ENCODE measurements at places on chromosomes 6 and 20.

DNA sequence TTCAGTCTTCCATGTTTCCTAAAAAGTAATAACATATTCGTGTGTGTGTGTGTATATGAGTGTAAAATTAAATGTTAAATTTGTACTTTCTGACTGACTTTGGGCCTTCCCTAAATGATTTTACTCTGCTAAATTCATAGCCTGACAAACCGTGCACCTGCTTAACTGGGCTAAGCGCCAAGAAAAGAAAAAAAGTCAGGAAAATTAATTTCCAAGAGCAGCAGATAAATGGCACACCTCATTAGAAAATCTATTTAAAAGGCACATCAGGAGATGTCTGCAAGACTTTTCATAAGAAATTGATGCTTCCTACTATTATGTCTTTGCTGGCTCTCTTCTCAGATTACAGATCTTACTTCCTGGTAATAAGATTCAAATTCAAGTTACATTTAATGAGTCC, 72.4 kb downstream of the TRDN start:
- DNase-seq = no peak

DNA sequence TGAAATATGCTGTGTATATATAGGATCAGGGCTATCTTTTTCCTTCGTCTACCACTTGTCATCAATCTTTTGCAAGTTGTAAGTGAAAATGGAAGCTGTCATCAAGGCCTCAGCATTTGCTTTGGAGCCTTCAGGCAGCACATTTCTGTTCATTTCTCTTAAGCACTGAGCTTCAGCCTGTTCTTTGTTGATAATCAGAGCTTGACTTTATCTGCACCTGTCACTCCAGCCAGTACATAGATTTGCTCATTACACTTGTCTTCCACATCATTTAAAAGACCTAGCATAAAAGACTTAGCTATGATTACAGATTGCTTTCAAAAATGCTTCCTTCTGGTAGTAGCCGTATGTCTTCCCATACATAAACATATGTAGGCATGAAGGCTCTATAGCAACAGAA, 189.8 kb upstream of the GRIK2 start:
- no peak for DNase-seq

- peak; percentile 74 for DNase-seq
Observed at GRCh38 chr6:111938710-111939109, 65.5 kb upstream of the FYN start.

- no peak for DNase-seq
Observed at GRCh38 chr20:48285656-48286055, 500.4 kb upstream of the SULF2 start.

GRCh38 chr6:138235205-138235604, 16.9 kb upstream of the PBOV1 start:
- no peak for DNase-seq

GRCh38 chr20:20021835-20022234, 4.7 kb downstream of the NAA20 start:
- no peak for DNase-seq

GRCh38 chr20:1845163-1845523, 50.1 kb upstream of the SIRPA start:
- no peak for DNase-seq

DNA sequence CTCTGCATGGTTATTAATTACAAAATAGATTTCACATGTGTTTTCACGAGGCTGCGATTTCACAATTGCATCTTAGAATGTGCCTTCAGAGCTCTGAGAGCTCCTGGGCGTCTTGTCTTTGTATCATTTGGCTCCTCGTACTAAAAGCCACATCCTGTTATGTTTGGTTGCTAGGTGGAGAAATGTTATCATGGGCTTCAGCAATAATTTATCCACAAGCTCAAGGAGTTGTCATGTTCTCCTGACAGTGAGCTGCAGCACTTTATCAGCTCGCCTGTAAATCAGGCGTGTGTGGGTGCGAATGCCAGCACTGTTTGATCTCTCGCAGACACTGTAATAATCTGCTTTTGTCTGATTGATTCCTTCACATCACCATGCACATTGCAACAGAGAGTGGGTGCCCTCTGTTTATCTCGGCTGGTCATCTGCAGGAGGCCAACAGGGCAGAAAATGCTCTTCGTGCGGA, 218.6 kb upstream of the ZFP64 start:
- DNase-seq = no peak

DNA sequence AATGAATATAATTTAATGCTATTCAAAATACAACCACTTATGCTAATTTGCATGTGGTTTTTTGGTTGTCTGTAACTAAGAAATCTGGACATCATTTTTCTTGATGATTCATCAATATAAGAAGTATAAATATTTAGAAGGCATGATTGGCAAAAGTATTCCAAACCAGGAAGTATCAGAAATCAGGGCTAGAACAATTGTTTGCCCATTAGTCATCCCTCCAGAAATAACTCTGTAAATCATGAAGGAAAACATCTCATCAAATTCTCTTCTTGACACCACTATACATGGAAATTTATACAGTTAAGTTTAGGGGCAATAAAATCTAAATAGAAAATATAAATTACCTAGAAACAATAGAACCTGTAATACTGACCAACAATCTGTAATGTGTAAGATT, 554.7 kb upstream of the HS3ST5 start:
- DNase-seq = no peak

DNA sequence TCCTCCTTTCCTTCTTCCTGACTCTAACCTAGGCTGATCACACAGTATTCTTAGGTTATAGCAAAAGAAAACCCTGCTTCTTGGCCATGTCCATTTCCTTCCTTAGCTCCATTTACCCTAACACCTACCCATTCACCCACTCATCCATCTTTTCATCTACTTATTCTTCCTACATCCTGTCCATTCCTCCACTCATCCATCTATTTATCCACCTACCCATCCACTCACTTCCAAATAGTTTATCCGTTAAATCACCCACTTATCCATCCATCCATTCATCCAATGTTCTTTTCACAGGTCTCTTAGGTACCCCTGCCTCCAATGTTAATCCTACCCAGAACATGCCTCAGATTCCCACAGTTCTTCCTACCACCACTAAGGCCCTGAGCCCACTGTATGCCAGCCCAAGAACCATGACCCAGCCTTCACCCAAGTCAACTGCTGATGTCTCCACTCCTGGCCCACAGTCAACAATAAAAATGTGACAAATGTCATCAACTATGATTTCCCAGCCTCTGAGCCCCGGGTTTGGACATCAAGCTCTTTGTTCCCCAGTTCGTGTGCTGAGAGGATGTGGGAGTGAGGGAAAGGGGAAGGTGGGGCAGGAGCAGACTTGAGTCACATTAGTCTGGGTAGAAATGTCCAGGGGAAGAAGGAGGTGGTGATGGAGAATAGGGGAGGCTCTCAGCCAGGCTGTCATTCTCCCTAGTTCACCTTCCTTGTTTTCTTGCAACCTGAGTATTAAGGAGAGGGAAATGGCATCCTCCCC, 24.4 kb downstream of the TREML4 start:
- no peak for DNase-seq

DNA sequence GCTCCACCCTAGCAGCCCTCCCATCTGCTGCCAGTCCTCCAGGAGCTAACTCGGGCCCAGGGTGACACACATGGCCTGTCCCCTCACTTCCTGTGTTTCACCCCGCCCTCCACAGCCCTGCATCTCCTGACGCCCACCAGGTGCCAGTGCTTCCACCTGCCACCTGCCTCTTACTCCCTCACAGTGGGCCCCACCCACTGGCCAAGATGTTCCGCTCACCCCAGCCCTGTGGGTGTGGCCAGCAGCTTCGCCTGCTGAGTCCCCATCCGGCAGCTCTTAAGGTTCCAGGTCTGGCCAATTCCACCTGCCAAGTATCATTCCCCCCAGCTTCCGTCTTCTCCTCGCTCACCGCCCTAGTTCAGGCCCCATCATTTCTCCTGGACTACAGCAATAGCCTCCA, 184.1 kb downstream of the MBOAT1 start:
- DNase-seq = no peak

GRCh38 chr20:33811776-33812151, 616 bp downstream of the CHMP4B start:
- no peak for DNase-seq

GRCh38 chr6:33207552-33208090, 679 bp upstream of the RING1 start:
- no peak for DNase-seq

DNA sequence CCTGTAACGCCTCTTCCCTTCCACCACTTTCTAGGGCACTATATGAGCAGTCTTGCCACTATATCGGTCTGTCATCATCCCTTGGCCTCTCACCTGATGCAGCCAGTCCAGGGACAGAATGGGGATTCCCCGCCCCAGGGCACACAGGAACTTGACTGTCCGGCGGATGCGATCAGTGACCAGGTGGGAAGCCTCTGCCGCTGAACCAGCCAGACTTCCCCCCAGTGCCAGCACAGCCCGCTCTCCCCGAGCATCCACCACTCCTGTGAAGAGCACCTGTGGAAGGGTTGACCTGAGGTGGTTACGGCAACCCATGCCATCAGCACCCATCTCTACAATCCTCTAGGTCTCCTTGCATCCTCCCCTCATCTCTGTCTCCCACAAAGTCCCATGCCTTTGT, 12.2 kb upstream of the NRM start:
- DNase-seq = no peak

DNA sequence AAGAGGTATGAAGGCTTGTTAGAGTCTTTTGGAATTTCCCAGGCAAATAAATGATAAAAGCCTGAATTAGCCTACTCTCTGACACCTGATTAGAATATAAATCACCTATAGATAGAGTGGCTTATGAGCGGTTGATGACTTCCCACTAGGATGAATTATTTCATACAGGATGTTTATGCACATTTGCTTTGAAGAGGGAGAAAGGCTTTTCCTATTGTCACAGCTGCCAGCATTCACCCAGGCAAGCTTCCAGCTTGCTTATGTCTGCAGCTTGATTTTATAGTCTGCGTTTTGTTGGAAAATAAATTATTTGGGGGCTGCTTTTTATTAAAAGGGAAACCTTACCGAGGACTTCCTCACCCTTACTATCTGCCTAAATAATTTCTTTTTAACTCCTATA, 51.3 kb upstream of the EIF2S2 start:
- DNase-seq = no peak

- no peak for DNase-seq
Observed at GRCh38 chr6:119322715-119323350, 26.7 kb downstream of the MAN1A1 start.

- no peak for DNase-seq
Observed at GRCh38 chr6:53377289-53377688, 28.5 kb upstream of the ELOVL5 start.
